ENCODE measurements at places on chromosomes 2 and 18. TPM values are rescaled to one million over a fixed set of nuclear protein-coding genes. Genes with fewer than 3 reads are reported as not detected.

DNA sequence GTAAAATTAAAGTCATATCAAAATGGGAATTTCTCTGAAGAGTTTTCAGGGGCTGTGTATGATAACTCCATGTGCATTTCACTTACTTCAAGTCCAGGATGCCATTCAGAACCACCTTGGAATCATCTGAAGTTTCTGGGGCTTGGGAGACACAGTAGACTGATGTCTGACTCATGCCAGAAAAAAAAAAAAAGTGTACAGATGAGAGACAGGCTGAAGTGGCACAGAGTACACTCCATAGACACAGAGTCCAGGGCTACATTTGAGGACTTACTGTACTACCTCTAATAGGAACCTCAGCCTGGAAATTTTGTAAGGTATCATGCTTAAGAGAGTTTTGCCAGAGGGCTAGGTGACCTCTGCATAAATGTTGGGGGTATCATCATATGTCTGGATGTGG is 92.0 kb downstream of the SS18 start:
- no peak for DNase-seq

GRCh38 chr2:221142341-221142740 is 429.8 kb downstream of the EPHA4 start:
- DNase-seq: no peak

GRCh38 chr18:45596036-45596435 is 19.2 kb upstream of the SLC14A2 start:
- DNase-seq: no peak

- no peak for DNase-seq
These were observed 15.6 kb downstream of the ILKAP start for GRCh38 chr2:238187618-238188548.

DNA sequence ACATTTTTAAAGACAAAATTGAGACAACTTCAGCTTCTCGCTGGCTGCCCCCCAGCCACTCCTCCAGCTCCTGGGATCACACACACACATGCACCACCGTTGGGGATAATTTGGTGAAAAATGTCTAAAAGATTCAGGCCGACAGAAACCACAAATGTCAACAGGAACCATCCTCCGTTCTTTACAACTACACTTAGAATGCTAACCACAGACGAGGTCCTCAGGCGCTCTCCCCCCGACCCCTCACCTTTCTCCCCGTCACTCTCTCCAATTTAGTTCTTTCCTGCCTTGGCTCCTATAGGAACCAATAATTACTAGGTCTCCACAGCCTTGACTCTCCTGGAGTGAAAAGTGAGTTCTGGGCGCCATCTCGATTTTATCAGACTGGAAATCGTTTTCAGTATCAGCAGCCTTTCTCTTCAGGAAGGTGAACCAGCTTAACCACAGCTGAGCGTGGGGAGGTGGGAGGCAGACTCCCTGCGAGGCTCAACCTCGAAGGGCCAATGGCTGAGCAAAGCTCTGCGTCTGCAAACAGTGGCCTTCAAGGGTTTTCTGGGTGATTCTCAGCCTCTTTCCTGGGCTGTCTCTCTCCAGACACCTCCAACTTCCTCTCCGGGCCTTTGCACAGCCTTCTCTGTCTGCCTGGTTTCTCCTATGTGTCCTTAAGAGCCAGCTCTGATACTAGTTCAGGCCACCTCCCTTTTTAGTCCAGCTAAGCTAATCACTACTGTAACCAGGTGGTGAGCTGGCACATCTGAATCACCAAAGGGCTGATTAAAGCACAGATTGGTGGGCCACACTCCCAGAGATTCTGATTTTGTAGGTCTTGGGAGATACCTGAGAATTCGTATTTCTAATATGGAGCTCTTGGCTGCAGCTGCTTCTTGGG is 115.7 kb upstream of the COPS8 start:
- no peak for DNase-seq

DNA sequence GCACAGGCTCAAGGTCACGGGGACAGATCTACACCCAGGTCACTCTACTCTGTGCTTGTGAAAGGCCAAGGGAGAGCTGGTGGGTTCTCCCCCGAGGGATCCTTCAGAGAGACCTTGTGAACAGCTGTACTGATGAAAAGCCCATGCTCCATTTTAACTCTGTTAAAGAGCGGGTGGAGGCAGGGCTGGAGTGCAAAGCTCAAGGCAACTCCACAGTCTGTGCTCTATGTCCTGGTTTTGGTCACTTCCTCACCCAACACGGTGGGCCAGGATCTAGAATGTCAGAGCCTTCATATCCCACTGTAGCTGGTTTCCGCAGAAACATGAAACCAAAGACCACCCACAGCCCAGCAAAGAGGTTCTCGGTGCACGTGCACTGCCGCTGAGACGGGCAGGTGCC is 177.1 kb downstream of the LAMA1 start:
- DNase-seq: no peak

DNA sequence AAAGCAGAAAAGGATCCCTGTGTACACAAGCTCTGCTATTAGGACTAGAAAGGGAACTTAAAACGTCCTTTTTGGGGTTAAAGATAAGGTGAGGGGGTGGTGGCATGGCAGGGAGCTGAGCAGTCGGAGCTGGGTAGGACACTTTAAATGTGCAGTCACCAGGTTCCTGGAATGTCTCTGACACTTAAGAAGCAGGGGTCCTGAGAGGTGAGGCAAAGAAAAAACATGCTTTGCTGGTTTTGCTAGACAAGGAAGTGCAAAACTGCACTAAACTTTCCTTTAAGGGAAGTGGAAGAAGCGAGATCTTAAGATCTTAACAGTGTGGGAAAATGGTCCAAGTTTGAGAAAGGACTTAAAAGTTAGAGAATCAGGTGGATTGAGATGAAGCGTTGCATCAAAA is 99.5 kb upstream of the MAP3K20 start:
- DNase-seq: no peak

- DNase-seq: no peak
These were observed 147.8 kb downstream of the UBE2E3 start for GRCh38 chr2:181128199-181128598.

- DNase-seq: no peak
These were observed 951 bp downstream of the EN1 start for GRCh38 chr2:118846442-118846952.

DNA sequence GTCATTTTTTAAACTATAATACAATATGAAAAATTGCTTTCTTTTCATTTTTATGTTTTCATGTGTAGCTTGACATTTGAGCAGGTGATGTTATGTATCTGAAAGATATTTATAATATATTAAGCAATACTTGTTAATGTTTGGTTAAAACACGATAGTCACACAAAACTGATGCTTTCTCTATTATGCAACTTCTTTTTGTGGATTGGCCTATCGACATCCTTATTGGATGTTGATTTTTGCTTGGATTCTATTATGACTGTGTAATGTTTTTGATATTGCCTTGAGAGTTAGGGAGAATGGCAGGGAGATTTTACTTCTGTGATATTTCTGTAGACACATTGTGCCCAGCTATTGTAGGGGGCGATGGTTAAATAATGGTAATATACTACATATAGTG is 128.0 kb downstream of the ZNF407 start:
- DNase-seq: no peak

DNA sequence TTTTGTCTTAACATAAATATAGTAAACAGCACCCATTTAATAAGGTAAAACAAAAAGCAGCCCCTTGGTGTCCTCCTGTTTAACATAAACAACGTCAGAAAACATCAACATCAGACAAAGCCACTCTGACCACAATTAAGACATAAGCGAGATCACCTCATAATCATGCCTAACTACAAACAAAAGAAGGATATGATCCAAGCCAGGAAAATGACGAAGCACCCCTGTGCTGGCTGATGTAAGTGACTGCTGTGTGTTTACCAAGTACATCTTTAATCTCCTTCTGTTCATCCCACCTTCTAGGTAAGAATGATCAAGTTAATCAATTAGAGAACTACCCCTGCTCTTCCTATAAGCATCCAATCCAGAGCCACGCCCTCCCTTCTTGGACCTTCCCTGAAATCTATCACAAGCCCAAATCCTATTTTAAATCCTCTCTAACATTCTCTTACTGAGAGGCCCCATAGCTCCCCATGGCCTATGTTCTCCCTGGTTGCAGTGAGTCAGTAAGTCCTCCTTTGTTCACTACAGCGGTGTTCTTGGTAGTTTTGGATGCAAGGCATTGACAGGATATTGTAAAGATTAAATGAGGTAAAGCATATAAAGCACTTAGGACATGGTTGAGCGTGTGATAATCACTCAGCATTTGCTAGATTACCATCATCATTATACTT is 424.2 kb downstream of the TSN start:
- DNase-seq: no peak

DNA sequence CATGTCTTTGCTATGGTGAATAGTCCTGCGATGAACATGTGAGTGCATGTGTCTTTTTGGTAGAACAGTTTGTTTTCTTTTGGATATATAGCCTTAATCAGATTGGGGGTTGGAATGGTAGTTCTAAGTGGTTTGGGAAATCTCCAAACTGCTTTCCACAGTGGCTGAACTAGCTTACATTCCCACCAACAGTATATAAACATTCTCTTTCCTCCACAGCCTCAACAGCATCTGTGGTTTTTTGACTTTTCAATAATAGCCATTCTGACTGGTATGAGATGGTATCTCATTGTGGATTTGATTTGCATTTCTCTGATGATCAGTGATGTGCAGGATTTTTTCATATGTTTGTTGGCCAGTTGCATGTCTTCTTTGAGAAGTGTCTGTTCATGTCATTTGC is 112.2 kb upstream of the SESTD1 start:
- no peak for DNase-seq

GRCh38 chr2:149613704-149614103 is 26.1 kb upstream of the MMADHC start:
- no peak for DNase-seq

DNA sequence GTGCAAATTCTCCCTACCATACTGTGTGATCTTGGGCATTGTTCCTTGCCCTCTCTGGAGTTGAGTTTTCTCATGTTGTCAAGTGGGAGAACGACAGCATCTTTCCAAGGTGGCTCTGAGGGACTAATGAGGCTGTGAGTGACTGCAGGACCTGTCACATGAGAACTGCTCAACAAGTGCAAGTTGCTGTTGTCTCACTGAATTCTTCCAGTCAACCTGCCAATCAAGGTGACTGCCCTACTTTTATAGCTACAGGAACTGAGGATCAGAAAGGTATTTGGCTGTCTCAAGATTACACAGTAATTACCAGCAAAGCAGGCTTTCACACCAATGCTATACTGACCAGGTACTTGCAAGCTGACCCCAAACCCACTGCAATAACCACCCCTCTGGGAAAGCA is 137.6 kb downstream of the MTCL1 start:
- no peak for DNase-seq

DNA sequence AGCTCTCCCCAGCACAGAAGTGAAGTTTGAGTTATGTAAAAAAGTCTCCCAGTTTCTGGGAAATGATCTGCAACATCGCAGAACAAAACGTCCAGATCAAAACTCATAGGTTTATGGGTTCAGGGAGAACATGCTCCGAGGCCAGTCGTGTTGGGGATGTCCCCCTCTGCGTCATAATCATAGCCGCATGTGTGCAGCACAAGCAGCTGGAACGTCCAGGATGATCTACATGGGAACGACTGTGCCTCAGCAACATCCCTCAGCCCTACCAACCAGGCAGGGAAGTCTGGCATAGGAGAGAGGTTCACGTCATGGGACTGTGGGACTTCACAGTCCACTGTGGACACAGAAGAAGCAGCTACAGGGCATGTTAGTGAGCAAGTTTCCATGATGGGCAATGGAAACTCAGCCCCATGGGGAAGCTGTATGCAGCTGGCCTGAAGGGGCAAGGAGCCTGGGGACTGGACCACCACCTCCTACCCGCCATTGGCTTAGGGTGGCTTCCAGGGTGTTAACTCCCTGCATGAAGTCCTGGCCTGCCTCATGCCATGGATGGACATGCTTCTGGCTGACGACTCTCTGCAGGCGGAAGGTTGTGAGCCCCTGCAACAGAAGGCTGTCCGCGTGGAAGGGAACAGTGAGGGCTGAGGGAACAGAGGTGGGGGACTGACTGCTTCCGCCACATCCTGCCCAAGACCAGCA is 96.9 kb downstream of the COPS8 start:
- DNase-seq: peak; percentile 87

Gene ZNF892
- total RNA-seq: 3.4 TPM

Gene IL1R2
- total RNA-seq: 75.0 TPM

Gene L3MBTL4
- 11.9 TPM for total RNA-seq

Gene CEP76
- 18.9 TPM for total RNA-seq

Gene ANO7
- 0.67 TPM for total RNA-seq

Measured in lower leg skin (tissue), 4 donors.